Caudate nucleus (tissue), 63 donors: ENCODE measurements at places on chromosomes 7 and 10.

DNA sequence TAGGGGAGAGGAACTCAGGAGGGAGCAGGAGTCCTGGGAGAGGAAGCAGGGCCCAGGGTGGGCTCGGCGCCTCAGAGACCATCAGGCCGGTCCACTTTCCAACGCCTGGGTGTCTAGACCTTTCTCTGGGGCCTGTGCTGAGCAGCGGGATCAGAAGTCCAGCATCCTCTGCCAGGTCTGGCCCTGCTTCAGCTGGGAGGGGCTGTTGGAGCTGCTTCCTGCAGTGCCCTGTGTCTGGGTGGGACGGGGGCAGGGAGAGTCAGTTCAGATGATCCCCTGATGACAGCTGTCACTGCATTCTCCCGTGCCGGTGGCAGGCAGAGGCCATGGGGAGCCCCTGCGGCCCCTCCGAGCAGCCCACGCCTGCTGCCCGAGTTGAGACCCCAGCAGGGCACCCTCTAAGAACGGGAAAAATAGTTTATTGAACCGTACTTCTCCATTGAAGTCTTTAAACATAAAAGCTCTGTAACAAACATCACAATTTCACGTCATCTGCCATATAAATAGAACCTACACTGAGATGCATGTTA is 23.3 kb downstream of the AP5Z1 start:
- no peak for DNase-seq

DNA sequence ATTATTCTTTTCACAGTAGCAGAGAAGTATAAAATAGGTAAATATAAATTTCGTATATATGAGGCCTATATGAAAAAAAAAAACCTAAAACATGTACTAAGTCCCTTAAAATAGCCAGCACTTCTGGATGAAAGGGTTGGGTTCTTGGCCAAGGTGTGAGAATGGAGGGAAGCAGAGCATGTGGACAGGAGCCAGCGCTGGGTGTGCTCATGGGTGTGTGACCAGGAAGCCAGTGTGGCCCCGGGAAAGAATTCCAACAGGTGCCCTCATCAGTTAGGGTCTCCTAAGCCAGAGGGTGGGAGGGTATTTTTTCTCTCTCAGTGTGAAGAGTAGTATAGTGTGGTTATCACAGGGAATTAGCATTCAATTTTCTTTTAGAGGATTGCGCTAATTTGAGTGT is 401.9 kb upstream of the IGFBP3 start:
- DNase-seq = no peak

GRCh38 chr7:80206763-80207162 is 72.1 kb downstream of the GNAI1 start:
- no peak for DNase-seq

DNA sequence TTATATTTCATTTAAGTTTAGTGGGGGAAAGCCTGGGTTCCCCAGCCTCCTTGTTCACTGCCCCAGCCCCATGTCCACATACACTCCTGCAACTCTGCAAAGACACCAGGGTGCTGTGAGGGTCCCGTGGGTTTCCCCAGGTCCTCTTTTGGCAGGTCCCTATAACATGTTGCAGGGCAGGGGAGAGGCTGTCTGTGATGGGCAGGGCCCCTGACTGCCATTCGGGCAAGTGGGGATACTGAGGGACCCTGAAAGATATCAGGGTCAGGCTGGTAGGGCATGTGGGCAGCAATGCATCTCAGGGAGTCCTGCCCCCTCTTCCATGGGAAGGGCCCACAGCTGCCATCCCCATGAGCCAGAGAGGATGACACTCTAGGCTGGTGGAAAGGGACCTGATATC is 28.4 kb downstream of the RASGEF1A start:
- no peak for DNase-seq

DNA sequence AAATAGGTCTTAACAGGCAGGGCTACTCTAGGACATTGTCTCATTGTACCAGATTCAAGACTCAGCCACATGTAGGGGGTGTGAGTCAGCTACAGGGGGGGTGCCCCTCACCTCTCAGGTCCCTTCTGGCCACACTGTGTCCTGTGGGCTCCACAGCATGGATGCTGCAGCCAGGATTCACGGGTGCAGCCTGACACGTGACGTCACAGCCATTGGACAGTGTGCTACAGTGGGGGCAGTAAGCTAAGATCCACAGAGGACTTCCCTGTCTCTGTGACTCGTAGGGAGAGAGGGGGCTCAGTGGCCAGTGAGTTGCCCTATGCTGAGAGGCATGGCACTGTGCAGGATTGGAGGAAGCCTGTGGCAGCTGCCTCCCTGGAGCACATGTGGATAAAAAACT is 77.9 kb downstream of the TMEM178B start:
- no peak for DNase-seq

DNA sequence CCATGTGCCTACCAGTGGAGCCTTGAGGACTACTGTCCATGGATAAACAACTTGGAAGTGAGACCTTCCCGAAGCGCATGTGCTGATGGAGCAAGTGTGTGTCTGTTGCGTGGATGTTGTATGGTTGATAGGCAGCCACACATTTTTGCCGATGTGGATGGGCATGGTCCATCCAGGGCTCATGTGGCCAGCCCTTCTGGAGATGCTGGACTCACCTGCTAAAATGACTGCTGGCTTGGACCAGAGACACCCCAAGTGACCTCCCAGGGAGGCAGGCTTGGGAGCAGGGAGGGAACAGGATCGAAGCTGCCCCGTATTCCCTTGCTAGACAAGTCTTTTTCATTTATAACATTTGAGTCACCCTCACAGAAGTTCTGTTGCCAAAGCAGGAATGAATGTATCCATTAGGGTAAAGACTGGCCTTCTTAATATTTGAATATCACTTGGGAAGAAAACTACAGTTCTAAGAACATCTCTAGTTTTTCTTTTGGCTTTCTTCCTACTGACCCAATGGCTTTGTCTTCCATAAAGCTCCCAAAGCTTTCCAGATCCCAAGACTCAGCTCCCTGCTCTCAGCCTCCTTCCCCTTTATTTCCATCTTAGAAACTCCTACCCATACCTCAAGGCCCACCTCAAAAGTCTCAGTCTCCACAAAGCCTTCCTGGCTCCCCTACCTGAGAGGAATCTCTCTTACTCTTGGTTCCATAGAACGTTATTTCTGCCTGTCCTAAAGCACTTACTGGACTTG is 3.0 kb downstream of the PTPRE start:
- no peak for DNase-seq

DNA sequence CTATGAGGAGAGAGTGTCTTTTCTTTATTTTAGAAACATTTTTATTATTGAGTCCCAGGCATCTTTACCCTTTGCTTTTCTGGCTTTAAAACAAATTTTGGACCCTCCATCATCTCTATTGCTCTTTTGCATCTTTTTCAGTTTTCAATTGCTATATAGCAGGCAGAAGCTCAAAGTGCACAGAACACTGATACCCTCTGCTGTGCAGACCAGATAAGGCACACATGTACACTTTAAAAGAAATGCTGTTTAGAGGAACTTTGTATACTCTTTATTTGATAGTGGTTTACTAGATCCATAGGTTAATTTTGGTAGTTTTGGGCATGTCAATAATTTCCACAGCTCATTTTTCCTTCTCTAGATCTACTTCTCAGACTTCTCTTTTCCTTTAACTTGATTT is 324.2 kb downstream of the SH2D4B start:
- no peak for DNase-seq

DNA sequence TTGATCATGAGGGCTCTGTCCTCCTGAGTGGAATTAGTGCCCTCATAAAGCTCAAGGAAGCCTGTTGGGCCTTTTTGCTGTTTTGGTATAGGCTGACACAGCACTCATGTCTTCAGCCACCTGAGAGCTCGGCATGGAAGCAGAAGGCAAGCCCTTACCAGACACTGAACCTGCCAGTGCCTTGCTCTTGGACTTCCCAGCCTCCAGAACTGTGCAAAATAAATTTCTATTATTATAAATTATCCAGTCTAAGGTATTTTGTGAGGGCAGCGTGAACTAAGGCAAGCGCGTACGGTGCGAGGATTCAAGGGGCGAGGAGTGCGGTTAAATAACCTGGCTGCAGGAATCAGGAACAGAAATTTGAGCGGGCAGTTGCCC is 281.5 kb upstream of the LYZL1 start:
- no peak for DNase-seq

DNA sequence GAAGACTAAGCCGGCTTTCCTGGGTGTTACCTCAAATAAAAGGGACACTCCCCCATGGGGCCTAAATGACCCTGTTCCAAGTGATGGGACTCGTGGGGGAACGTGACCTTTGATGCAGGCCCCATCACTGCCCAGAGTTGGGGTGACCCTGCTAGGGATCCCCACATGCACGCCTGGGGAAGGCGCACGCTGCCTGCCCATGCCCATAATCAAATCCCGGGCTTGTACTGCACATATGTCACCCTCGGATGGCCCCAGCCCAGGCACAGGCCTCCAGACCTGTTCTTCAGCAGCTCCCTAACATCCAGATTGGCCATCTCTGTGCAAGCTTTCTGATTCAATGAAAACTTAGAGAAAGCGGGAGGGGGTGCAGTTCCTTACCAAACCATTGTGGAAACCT is 14.7 kb downstream of the EBF3 start:
- DNase-seq = no peak

GRCh38 chr10:35201234-35201633 is 74.6 kb downstream of the CREM start:
- no peak for DNase-seq

DNA sequence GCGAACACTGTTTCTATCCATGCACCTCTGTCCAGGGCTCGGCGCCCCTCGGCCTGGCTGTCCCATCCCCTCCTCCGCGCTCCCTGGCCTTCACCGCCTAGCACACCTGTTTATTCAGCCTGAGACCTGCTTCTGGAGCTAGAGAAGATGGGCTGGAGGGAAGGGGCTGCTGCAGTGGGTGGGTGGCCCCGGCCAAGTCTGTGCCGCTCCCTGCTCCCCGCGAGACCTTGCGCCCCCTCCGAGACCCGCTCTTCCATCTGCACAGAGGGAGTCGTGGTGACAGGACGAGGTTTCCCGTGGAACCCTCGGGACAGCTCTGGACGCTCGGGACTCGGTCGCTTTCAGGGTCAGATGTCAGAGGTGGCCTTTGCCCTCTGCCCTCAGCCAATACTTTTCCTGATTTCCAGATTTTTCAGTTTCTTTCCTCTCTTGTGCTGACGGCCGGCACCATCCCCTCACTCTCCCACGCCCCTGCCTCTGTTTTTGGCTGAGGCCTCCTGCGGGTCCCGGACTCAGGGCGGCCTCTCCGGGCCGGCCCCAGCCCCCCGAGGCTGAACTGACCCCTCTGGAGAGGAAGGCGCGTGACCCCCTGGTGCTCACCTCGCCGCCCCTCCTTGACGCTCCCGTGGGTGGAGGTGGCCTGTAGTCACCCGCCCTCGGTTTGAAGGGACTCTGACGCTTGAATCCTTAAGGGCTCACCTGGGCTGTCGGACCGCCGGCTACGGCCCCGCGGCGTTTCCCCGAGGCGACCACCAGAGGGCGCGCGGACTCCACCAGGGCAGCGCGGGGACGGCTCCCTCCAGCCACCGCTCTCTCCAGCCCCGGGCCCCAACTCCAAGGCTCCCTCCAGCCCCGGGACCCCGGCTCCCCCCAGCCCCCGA is 15.6 kb downstream of the SHH start:
- DNase-seq = no peak

DNA sequence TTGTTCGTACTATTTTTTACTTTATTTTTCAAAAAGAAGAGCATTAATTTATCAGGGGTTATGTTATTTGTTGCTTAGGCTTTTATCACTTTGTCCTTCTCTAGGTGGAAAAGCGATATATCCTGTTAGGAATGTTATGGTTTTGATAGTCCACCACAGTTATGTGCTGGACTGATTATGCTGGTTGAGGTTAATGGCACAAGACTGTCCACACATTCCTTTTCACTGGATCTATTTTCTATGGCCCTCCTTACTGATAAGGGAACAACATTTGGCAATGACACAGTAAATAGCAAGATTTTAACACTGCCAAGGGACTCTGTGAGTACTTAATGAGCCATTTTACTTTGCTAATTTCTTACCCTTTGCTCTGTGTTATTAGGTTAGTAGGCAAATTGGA is 1212.3 kb downstream of the NXPH1 start:
- no peak for DNase-seq

- DNase-seq = no peak
These were observed 98.6 kb upstream of the MDFIC start for GRCh38 chr7:114823290-114823689.

DNA sequence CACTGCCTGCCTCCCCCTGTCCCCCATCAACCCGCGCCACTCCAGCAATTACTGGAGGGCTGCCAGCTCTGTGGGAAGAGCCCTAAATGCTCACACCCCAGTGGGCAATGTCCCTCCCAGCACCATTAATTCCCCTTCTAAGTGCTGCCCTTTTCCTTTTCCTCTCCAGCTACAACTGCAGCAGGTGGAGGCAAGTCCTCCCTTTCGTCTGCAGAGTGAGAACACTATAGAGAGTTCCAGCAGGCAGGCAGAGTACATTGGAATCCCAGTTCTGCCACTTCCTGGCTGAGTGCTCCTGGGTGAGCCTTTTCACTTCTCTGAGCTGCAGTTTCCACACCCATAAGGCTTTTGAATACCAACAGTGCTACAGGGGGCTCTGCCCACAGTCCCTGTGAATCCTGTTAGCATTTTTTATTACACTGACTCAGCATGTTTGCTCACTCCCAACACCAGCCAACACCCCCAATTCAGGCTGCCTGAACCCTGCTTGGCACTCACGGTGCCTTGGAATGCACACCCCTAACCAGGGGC is 447.0 kb downstream of the GRID1 start:
- no peak for DNase-seq

DNA sequence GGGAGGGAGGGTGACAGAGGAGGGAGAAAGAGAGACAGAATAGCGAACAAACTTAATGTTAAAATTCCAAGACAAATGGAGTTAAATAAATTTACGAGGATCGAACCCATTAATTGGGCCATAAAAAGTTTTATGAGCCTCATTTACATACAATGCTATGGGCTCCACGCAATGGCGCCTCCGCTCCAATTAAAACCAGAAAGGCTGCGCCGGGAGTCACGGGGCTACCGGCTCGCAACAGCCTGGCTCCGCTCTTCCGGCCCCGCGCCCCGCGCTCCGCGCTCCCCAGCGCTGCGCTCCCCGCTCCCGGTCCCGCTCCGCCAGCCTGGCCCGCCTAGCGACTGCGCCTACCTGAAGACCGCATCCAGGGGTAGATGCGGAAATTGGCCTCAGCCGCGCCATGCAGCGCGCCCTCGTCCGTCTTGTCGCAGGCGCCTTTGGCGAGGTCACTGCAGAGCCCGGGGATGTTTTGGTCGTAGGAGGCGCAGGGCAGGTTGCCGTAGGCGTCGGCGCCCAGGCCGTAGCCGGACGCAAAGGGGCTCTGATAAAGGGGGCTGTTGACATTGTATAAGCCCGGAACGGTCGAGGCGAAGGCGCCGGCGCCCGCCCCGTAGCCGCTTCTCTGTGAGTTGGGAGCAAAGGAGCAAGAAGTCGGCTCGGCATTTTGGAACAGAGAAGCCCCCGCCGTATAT is 513 bp downstream of the HOXA7 start:
- no peak for DNase-seq

- no peak for DNase-seq
These were observed 124.2 kb upstream of the SEM1 start for GRCh38 chr7:96833676-96834453.

- DNase-seq = no peak
These were observed 75.0 kb upstream of the CTBP2 start for GRCh38 chr10:125235093-125236069.

- no peak for DNase-seq
These were observed 951.1 kb downstream of the NRG3 start for GRCh38 chr10:82826132-82826531.
